Stimulated activated CD4-positive, alpha-beta T cell treated with anti-CD3 and anti-CD28 coated beads, Interleukin-15, amount 100 ng/mL, for 1 hour (primary cell): ENCODE measurements at places on chromosomes 1 and 21.

- DNase-seq, result peak; percentile 49
These were observed 182.6 kb upstream of the EDN2 start for GRCh38 chr1:41666981-41667631.

DNA sequence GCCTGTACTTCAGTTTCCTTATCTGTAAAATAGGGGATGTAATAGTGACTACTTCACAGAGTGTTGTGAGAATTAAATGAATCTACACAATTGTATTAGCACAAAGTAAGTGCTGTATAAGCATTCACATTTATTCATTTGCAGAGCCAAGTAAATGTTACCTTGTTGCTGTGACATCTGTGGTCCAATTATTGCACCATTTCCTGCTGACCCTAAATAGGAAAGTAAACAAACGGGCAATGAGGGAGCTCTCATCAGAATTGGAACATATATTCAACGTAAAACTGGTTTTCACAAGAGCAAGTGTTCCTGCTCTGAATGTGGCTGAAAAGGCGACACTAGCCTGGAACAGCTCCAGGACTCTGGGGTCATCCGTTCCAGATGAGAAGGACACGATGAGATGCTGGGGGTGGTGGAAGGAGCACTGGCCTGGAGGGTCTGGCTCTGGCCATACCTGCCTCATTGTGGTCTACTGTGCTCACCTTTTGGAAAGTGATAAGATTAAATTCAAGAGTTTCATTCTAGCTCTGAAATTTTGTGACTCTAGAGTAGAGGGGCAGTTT is 34.5 kb downstream of the PROX1 start:
- DNase-seq, result no peak

- DNase-seq, result no peak
These were observed 14.0 kb upstream of the PTAFR start for GRCh38 chr1:28190337-28190979.

DNA sequence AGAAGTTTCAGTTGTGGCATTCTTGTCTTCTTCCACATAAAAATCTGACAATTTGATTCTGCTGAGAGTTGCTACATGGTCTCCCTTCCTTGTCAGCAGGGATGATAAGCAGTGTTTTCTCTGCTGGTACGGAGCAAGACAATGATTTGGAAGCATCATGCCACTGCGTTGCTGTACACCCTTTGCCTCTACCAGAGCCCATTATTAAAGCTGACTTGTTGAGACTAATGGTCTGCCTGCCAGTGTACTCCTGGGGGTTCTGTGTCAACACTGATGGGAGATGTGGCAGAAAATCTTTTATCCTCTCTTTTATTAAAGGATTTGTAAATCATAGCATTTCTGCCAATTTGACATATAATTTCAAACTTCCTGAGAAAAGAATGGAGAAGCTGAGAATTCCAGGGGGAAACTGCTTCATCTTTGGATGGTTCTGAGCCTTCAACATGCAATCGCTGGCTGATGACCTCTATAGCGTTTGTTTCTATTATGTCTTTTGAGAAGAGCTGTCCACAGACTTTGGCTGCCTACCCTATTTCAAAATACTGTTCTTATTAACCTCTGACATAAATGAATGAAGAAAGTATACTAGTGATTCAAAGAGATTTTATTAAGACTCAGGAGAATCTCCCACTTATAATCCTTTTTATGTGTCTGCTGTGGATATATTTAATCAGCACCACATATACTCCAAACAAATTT is 47.9 kb upstream of the DYNLT5 start:
- no peak for DNase-seq

- peak; percentile 51 for DNase-seq
These were observed 29.7 kb downstream of the ENO1 start for GRCh38 chr1:8848663-8849386.

DNA sequence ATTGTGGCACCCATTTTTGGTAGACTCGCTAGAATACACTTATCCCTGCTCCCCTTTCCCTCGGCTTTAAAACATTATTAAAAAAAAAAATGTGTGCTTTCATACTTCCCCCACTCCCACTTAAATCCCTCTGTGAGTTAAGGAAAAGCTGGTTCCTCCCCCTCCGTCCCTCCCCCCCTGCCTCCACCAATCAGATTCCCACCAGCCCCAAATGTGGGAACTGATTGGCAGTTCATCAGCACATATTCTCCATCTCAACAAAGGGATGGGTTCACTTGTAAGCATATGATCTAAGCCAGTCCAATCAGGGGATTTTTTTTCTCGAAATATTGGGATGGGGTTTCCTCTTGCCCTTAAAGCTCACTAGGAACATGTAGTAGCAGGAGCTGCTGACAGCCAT is 10.8 kb upstream of the FYB2 start:
- no peak for DNase-seq

DNA sequence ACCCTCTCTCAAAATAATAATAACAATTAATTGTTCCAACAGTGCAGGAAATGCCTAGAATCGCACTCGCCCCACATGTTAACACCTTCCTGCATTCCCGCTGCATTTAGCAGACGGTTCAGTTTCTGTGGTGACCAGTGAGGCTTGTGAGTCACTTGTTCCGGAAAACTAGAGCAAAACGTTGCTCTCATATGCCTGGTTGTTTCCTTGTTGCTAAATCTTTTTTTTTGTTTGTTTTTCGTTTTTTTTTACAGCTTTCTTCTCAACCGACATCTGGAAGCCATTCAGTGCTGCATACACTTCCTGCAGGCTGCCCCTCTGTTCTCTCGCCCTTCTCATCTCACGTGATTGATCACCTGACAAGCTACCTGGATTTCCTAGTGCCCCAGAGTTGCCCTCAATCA is 56.9 kb upstream of the TMPRSS2 start:
- DNase-seq, result no peak

DNA sequence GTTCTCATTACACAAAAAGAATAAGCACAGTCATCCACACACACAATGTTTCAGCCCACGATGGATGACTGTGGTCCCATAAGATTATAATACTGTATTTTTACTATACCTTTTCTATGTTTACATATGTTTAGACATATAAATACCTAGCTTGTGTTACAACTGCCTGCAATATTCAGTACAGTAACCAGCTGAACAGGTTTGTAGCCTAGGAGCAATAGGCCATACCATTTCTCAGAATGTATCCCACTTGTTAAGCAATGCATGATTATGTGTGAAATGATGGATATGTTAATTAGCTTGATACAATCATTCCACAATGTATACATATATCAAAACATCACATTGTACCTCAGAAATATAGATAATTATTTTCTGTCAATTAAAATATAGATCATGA is 33.2 kb upstream of the SAMD13 start:
- DNase-seq, result no peak

DNA sequence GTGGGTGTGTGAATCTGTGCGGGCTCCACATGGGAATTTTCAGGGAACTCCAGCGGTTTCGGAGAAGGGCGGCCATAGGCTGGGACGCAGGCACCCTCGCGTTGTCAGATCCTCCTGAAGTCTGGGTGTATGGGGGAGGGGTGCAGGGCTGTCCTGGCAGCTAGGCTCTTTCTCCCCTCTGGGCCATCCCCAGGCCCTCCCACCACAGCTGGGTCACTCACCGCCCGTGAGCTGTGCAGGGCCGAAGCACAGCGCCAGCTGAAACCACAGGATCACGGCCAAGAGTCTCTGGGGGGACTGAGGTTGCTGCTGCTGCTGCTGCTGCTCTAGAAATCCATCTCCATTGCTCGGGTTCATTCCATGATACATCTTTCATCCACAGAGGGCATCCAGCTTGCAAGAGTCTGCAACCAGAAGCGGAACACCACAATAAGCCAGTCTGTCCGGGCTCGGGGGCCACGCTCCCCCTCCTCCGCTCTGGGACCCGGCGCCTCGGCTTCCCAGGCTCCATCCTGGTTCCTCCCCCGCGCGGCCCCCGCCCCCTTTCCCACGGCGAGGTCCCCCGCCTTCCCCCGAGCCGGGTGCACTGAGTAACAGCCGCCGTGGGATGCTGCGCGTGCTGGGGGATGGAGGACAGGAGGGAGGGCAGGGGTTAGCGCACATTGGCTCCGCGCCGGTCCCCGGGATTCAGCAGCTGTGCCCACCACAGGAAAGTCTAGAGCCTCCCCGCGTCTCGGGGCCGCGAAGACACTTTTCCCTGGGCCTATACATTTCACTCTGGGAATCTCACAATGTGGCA is 720 bp downstream of the SUSD4 start:
- peak; percentile 3 for DNase-seq

- DNase-seq, result no peak
These were observed at the start of gene CNTN2 for GRCh38 chr1:205042911-205043806. TSS of gene CNTN2 (plus strand) at chr1:205043212. CDS start at chr1:205053186, 9,974 bp downstream.
